Dermis lymphatic vessel endothelial cell (primary cell): ENCODE measurements at places on chromosomes 3 and 15. TPM values are rescaled to one million over a fixed set of nuclear protein-coding genes. Genes with fewer than 3 reads are reported as not detected.

LSAMP gene
- under 0.01 TPM in 1 of 2 replicates, not detected in the other for total RNA-seq

ARL8B gene
- 52.5 and 64.0 TPM in 2 replicates for total RNA-seq

CPNE9 gene
- not detected in 2 replicates for total RNA-seq

SYNM gene
- total RNA-seq, result 86.0 and 167 TPM in 2 replicates

COL7A1 gene
- total RNA-seq, result 0.09 and 0.87 TPM in 2 replicates

XCR1 gene
- not detected in 2 replicates for total RNA-seq

TEX55 gene
- not detected in 2 replicates for total RNA-seq

PCOLCE2 gene
- 0.22 TPM in 1 of 2 replicates, not detected in the other for total RNA-seq

PHLDB2 gene
- 44.2 and 51.6 TPM in 2 replicates for total RNA-seq

TNK2 gene
- 12.2 and 12.5 TPM in 2 replicates for total RNA-seq

SHF gene
- total RNA-seq, result 3.8 and 6.0 TPM in 2 replicates

GRAMD2A gene
- under 0.01 and 0.17 TPM in 2 replicates for total RNA-seq

RUVBL1 gene
- 48.9 and 58.2 TPM in 2 replicates for total RNA-seq

CYP8B1 gene
- not detected in 2 replicates for total RNA-seq

PAQR5 gene
- 0.22 TPM in 1 of 2 replicates, not detected in the other for total RNA-seq

ADGRG7 gene
- total RNA-seq, result not detected in 2 replicates

UTS2B gene
- total RNA-seq, result 0.17 TPM in 1 of 2 replicates, not detected in the other

TMEM108 gene
- total RNA-seq, result 0.09 TPM in 1 of 2 replicates, not detected in the other

SPTSSB gene
- not detected in 2 replicates for total RNA-seq

PPCDC gene
- 6.1 and 6.4 TPM in 2 replicates for total RNA-seq

CAV3 gene
- total RNA-seq, result not detected in 2 replicates

ARGFX gene
- not detected in 2 replicates for total RNA-seq

SPINK8 gene
- total RNA-seq, result not detected in 2 replicates

CLDND1 gene
- 124 and 166 TPM in 2 replicates for total RNA-seq

TP63 gene
- total RNA-seq, result not detected in 2 replicates

SI gene
- not detected in 2 replicates for total RNA-seq

CCNB2 gene
- total RNA-seq, result 6.8 and 9.1 TPM in 2 replicates

PCSK6 gene
- total RNA-seq, result 34.4 and 37.1 TPM in 2 replicates

FGF12 gene
- total RNA-seq, result 1.4 and 2.8 TPM in 2 replicates

GATA2 gene
- total RNA-seq, result 11.6 and 13.7 TPM in 2 replicates

CAMK2N2 gene
- total RNA-seq, result not detected in 2 replicates

GRM7 gene
- total RNA-seq, result not detected in 2 replicates

GOLGA6L7 gene
- not detected in 2 replicates for total RNA-seq

CLDN11 gene
- total RNA-seq, result 47.5 and 90.1 TPM in 2 replicates

C2CD4B gene
- total RNA-seq, result 15.6 and 20.8 TPM in 2 replicates

IL20RB gene
- total RNA-seq, result 0.17 and 0.54 TPM in 2 replicates

FSIP1 gene
- total RNA-seq, result 0.43 and 0.69 TPM in 2 replicates

GPR156 gene
- total RNA-seq, result under 0.01 TPM in 2 replicates

TLE3 gene
- total RNA-seq, result 10.8 and 13.8 TPM in 2 replicates

LRRC31 gene
- not detected in 2 replicates for total RNA-seq

ARNT2 gene
- under 0.01 and 0.09 TPM in 2 replicates for total RNA-seq

RLBP1 gene
- total RNA-seq, result not detected in 2 replicates

PDIA3 gene
- total RNA-seq, result 123 and 147 TPM in 2 replicates

RTP1 gene
- total RNA-seq, result not detected in 2 replicates

NR2E3 gene
- total RNA-seq, result 0.22 and 0.26 TPM in 2 replicates

MAGI1 gene
- total RNA-seq, result 84.7 and 113 TPM in 2 replicates

SMAD6 gene
- total RNA-seq, result 11.6 and 19.9 TPM in 2 replicates

DAZL gene
- total RNA-seq, result not detected in 2 replicates
